DMS53 (cell line): ENCODE measurements at places on chromosomes 4 and X.

GRCh38 chrX:97692575-97692974 is 808.9 kb downstream of the RPA4 start:
- DNase-seq, result no peak

DNA sequence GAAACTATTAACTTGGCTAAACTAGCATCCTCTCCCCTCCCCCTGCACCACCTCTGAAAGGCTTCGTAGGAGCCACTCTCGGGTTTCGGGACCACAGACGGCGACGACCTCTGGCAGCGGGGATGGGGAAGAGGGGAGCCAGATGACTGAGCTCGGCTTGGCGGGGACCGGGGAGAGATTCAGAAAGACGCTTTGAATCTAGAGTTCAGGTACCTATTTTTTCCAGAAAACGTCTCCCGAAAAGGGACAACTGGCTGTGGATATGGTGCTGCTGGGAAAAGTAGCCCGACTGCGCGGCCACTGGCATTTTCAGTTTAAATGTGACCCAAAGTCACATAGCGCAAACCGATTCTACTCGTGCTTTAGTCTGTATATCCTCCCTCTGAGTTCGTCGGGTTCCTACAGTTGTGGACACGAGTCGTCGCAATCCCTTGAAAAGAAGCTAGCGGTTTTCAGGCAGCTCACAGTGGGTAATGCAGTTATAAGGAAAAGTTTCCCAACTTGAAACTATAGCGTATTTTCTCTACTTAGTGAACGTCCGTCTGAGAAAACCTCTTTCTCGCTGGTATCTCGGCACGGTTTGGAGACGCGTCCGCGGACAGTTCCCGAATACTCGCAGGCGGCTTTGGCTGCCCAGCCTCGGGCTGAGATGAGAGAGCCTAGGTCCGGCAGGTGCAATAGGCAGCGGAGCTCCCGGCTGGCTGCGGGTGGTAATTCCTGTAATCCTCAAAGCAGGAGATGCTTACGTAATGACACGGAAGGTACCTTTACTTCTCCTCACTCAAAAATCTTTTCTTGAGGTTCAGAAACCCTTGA is 1.3 kb downstream of the PARM1 start:
- DNase-seq, result peak; percentile 90

- DNase-seq, result no peak
These were observed 535.9 kb downstream of the IQCM start for GRCh38 chr4:149279776-149280175.

DNA sequence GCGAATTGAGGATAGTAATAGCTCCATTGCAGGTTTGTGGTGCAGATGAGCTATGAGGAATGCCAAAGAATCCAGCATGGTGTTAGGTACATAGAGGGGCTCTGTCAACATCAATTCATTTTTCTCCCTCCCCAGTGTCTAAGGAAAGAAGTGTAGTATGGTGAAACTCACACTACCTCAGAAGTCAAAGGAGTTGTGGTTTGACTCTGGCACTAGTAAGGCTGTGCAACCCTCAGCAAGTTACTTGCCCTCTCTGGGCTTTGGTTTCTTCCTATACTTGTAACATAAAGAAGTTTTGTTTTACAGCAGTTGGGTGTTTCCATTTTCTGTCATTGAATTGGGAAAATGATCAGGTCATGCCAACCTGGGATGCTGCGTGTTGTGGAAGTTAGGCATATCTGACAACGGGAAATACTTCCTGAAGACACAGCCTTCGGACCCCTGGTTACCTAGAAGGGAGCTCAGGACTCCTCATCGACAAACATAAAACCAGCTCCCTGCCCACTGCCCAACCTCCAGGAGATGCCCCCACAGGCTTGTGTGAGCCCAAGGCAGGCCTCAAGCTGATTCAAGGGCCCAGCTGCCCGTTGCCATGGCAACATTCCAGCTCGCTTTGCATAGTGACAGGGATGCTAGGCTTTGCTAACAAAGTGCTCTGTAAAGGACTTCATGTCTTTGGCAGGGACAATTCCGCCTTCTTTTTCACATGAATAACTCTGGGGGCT is 71.4 kb downstream of the RTL5 start:
- peak; percentile 87 for DNase-seq

DNA sequence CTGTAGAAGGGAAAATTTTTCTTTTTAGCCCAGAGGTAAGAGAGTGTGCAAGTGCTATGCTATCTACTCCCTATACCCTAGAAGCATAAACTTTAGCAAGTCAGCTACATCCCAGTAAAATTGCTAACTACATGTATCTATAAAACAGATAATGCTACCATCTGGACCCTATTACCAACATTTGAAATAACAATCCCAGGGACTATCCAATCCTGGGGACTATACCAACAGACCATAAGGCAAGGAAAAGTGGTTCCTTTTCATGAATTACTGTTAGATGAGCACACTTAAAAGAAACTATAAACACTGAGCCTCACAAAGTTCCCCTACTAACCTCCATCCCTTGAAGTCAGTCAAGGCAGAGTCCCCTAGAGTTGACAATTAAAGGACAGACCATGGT is 213.6 kb upstream of the VEGFC start:
- no peak for DNase-seq

GRCh38 chrX:39921838-39922237 is 175.9 kb downstream of the BCOR start:
- no peak for DNase-seq

- no peak for DNase-seq
These were observed 138.7 kb downstream of the VSIG4 start for GRCh38 chrX:65900850-65901844.

DNA sequence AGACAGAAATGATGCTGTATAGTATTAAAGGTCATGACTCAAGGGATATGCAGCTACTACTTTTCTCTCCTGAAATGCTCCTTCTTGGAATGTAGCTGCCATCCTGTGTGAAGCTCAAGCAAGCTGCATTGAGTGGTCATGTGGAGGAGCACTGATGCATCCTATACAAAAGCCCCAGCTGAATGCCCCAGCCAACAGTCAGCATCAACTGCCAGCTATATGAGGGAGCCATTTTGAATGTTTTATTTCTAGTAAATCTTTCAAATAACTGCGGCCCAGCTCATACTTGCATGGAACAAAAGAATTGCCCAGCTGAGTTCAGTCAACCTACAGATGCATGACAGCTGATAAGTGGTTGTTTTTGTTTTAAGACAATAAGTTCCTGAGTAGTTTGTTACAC is 165.0 kb upstream of the GEMIN8 start:
- DNase-seq, result no peak

GRCh38 chrX:96982161-96982560 is 98.5 kb downstream of the RPA4 start:
- no peak for DNase-seq

DNA sequence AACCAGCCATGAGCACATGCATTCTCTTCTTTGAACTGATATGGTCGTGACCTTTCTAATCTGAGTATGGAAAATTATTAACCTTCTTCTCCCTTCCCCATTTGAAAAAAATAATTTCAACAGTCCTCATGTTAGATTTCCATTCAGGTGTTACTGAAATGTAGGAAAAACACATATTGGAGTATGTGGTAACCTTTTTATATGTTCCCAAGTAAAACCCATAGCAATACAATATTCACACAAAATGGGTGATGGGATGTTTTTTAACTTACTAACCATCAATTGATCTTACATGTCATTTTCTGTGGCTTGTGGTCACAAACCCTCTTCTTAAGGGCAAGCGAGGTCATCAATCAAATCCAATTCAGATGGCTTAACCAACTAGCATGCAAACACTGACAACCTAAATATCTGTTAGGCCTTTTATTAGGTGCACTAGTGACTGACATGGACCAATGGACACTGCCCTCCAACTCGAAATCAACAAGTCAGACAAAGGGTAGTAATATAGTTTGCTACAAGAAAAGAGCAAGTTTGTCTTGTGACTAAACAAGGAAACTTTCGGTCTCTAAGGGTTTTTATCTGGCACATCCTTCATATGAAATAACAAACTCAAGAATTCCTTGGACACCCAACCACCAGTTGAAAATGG is 74.3 kb downstream of the CAMK2D start:
- DNase-seq, result peak; percentile 25

DNA sequence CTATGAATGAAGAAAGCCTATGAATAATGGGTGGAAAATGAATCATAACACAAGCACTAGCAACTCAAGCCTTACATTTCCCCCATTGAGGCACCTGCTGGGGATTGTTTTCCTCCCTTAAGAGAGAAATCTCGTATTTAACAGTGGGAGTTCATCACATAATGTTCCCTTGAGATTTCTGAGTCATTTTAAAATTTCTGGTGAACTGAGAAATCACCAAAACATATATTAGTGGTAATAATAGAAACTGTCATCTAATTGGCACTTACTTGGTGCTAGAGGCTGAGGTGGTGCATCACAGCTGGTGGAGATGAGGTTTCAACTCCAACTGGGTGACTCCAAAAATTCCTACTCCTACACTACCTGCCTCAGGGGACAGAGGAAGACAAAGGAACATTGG is 561.3 kb upstream of the LCORL start:
- DNase-seq, result no peak

DNA sequence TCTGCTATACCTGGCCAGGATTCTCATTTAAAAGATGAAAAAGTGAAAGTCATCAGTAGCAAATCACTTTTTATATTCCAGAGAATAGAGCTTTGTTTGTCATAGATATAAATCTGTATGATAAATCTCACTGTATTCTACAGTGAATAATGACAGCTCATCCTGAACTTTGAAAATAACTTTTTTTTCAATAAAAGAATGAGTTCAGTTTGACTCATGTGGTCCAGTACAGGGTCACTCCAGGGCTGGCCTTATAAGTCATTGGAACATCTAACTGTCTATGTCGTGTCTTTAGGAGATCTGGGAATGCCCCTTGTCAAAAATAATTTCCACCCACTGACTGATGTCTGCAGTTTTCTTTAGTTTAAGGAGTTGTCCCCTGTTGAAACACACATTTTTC is 18.5 kb upstream of the CXCL8 start:
- DNase-seq, result no peak

- DNase-seq, result peak; percentile 18
These were observed 41.4 kb upstream of the CHRDL1 start for GRCh38 chrX:110836982-110837381.

DNA sequence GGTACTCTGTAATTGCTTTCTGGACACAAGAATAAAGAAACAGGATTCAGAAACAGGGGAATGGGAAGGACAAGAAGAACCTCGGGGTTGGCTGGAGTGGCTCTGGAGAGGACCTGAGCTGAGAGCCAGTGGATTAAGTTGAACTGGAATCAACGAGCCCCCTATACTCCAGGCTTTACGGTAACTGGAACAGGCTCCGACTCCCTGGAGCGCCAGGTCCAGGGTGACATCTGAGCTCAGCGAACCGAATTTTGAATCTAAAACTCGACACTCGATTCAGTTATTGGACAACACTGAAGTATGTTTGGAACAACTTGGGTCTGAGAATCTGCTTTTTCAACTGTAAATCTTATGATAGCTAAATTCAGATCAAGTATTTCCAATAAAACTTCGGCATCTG is 23.9 kb downstream of the HMX1 start:
- no peak for DNase-seq

DNA sequence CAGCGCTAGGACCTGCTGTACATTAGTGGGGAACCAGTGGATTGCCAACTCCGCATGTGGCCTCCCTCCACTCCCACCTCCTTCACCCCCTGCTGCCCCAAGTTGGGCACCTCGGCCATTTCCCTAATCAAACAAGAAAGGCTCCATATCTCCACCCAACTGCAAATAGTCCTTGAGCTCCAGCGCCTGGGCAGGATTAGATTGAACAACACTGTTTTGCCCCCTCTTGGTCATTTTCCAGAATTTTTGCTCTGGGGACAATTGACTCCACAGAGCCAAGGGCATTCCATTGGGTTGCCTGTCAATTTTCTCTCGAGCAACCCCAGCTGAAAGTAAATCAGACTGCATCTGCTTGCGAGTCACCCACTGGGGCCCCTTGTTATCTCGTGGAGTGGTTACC is 29.6 kb downstream of the CXCL13 start:
- DNase-seq, result peak; percentile 11

DNA sequence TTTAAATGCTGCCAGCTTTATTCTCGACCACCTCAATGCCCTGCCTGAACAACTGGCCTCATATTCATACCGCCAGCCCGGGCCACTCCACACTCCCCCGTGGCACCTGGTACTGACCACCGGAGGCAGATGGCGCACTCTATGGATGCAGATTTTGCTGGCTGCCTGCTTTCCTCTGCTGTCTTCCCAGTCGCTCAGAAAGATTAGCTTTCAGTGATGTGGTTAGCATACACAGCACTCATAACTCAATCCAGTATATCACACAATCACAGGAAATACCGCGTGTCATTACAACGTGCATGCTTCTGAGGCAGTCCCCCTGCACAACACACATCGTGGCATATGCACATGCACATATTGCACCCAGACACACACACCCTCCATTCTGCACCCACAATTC is 147.2 kb upstream of the BCOR start:
- DNase-seq, result peak; percentile 20

- DNase-seq, result no peak
These were observed 106.7 kb downstream of the VSIG4 start for GRCh38 chrX:65933085-65933589.

DNA sequence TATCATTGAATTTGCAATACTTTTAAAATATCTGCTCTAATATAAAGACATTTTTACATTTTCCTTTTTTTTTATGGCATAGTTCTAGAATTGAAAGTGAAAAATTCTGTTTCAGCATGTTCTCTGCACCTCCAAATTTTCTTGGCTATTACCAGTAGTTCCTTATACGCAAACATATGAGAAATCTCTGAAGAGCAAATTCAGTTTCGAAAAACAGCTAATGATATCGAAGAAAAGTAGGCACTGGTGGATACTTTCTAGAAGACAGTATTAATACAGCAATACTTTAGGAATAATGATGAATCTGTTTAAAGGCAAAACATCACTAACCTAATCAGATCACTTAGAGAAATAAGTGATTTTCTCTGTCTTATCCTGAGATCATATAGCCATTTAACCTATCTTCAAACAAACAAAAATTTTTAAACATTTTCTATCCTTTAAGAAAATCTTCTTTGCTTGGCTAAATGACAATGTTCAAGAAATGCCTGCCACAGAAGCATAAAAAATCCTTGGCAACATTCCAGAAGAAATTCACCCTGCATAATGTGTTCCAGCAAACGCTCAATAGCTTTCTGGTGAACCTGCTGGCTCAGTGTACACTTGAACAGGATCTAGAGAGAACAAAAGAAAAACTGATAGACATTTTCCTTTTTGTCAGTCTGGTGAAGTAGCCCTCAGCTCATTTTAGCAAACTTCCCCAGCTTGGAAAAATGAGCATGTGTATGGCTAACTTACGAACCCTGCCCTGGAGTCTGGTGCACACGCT is 51.2 kb upstream of the KLF3 start:
- DNase-seq, result peak; percentile 44

- no peak for DNase-seq
These were observed 556.6 kb downstream of the NLGN4X start for GRCh38 chrX:5672099-5672498.

- peak; percentile 71 for DNase-seq
These were observed 252.8 kb upstream of the SLC7A11 start for GRCh38 chr4:138494931-138495330.

GRCh38 chr4:71833232-71833900 is 49.5 kb upstream of the GC start:
- peak; percentile 5 for DNase-seq

- no peak for DNase-seq
These were observed 56.4 kb upstream of the DRP2 start for GRCh38 chrX:101163166-101163565.
